ENCODE measurements at places on chromosomes 6 and 20.
A peak's percentile ranks its signal among the peaks of the same experiment; 100 is the strongest.

GRCh38 chr6:159941286-159942113 is 27.4 kb upstream of the IGF2R start:
- no peak overlapping the region for H3K27ac ChIP-seq
- peaks cover 12% of the 10 kb centered on the region for H3K27me3 ChIP-seq
- H3K36me3 ChIP-seq = no peaks in the 10 kb centered on the region
- DNase-seq = no peak

GRCh38 chr6:51992876-51993275 is 94.5 kb downstream of the PKHD1 start:
- no peaks in the 10 kb centered on the region for H3K36me3 ChIP-seq
- DNase-seq = no peak
- no peak overlapping the region for H3K4me3 ChIP-seq
- no peak overlapping the region for H3K27ac ChIP-seq
- no peaks in the 10 kb centered on the region for H3K4me1 ChIP-seq

DNA sequence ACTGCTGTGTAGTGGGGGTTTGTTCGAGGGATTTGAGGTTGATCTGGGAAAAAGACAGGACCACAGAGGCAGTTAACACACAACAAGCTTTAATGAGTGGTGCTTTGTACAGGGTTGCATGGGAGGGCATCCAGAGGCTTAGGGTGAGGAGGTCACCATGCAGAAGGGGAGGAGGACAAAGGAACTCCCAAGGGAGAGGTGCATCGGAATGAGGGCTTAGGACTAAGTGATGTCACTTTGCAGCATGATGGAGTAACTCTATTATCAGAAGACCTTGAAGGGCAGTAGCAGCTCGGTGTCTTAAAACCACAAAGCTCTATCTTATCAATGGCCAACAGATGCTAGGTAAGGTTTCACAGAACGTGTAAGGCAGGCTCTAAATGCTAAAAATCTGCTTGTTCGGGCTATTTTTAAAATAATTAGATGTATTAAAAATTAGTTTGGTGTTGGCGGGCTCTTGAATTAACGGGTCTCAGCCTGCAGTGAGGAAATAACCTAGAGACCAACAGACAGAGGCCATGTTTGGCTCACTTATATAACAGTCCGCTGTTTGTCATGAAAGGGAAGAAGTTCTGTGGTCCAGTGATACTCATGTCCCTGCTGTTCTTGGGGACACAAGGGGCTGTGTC is 37.9 kb downstream of the MAN1A1 start:
- peaks cover 73% of the 10 kb centered on the region for H3K4me1 ChIP-seq
- peak overlapping the region; percentile 25 for H3K27ac ChIP-seq
- no peak overlapping the region for H3K4me3 ChIP-seq
- DNase-seq = no peak

- peaks cover 4% of the 10 kb centered on the region for H3K4me1 ChIP-seq
- H3K4me3 ChIP-seq = no peak overlapping the region
- no peak for DNase-seq
- H3K27me3 ChIP-seq = no peaks in the 10 kb centered on the region
- H3K27ac ChIP-seq = no peak overlapping the region
- H3K36me3 ChIP-seq = no peaks in the 10 kb centered on the region
Observed at GRCh38 chr6:134508862-134509498, 191.1 kb upstream of the SGK1 start.
